Activated T-helper 2 cell treated with anti-CD3 and anti-CD28 coated beads, Interferon-gamma antibody, Interleukin-2, Interleukin-4, amounts not matched to agents 10 μg/mL and 5 μg/mL and 100 μg/mL, durations not matched to agents 14 hours and 24 hours and 36 hours (primary cell): ENCODE measurements at places on chromosomes 11 and 22.

GRCh38 chr11:65416841-65417701, 5.5 kb upstream of the NEAT1 start:
- no peak for DNase-seq

DNA sequence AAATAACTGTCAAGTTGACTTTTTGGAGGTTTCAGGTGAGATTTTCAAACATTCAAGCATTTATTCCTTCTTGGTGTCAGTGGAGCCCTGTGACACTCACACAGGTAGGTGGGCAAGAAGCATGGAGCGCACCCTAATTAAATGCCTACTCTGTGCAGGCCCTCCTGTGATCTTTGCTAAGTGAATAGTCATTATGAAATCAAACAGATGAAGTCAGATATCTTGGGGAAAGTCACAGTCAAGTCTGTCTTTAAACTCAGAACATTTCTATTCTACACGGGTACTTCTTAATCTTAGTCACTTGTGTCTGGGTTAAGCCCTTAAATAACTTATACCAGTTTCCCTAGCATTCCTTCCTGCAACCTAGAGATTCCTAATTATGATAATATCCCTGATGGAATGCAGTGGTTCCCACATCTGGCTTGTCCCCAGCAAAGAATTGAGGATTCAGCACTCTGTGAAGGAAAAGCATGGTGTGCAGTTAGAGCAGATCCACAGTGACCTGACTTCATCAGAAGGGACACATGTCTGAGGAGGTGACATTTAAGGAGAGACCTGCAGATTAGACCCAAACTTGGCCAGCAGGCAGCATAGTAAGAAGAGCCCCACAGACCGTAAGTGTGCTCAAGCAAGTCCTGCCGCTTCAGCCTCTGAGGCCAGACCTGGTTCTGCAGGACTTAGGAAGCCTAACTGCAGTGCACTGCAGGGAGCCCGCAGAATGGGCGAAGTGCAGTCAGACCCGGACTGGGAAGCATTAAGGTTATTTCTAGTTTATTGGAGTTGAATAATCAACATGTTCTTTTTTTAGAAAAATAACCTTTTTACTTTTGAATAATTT, 85.3 kb upstream of the GAL start:
- DNase-seq = no peak

DNA sequence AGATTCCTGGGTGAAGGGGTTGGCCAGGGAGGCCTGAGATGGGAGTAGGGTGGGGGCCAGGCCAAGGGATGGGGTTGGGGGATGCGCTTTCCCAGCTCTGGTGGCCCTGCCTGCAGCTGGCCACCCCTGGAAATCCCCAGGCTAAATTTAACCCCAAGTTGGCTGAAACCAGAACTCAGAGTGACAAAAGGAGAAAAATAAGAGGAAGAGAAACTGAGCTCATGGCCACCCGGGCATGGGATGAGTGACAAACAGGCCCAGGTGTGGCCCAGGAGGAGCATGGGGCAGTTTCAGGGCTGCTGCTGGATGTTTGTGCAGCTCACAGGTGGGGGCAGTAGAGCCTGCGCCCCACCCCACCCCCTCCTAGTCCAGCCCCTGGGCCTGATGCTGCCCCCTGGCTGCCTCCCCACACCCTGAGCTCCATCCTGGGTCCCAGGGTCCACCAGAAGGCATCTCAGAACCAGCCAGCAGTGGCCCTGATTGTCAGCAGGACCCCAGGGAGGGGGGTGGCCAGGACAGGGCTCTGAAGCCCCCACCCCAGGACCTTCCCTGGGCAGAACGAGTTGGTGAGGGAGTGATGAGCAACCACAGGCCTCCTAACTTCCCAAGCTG, 48.0 kb downstream of the IGLL5 start:
- DNase-seq = no peak

- DNase-seq = peak; percentile 19
These were observed 673.1 kb downstream of the KCNA4 start for GRCh38 chr11:29343465-29344333.

DNA sequence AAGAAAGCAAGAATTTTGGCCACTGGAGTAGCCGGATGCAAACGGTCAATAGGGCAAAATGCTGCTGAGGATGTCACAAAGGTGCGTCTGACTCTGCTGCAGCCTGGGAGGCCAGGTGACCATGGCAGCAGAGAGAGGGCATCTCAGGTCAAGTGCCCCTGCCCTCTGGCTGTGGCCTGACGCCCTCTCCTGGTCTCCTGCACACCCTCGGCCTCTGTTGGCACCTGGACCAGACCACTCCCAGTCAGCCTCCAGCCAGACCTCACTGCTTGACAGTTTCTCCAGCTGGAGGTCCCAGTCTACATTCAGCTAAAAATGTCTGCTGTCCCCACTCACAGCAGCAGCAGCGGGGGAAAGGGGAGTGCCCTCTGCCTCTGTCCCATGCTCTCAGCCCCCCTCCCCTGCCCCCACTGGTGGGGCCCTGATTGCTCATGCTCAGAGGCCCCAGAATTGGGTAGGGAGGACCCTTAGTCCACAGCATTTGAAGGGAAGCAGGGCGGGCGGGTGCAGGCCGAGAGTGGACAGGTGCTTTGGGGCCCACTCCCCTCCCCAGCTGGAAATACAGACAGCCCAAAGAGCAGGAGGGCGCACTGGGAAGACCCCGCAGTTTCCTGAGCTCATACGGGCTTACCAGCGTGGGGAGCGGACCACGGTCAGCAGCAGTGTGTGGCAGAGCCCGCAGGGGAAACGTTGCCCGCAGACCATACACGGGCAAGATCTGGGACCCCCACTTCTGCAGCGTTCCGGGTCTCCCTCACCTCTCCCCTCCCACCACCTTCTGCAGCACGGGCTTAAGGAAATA, 1.6 kb upstream of the BRSK2 start:
- DNase-seq = no peak

DNA sequence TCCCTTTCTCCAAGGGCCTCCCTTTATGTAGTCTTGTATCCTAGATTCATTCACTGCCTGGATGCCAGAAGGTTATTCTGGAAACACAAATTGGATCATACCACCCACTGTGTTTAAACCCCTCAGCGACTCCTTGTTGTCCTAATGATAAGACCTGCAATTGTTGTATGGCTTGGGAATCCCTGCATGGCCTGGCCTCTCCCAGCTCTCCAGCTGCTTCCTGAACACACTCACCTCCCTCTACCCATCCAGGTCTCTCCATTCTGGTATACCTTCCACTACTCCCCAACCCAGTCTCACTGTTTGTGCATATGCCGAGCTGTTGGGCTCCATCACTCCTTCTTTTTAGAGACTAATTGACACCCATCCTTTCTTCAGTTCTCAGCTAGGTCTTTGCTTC, 124.3 kb upstream of the ALX4 start:
- no peak for DNase-seq

DNA sequence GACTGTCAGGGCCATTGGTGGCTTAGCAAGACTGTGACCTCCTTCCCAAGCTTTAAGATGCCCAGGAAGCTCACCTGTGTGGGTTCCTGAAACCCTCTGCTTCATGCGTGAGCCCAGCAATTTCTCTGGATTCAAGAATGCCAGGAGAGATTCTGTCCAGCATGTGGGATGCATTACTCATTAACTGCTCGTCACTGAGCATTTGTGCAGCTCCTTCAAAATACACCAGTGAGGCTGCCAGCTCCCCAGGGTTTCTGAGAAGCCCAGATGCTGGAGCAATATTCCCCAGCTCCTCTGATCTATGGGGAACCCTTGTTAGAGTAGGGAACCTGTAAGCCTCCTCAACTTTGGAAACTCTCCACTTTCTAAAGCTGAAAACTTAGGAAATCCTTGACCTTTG, 126.5 kb downstream of the CHST1 start:
- no peak for DNase-seq

- no peak for DNase-seq
These were observed 19.7 kb downstream of the CTR9 start for GRCh38 chr11:10770626-10771254.

DNA sequence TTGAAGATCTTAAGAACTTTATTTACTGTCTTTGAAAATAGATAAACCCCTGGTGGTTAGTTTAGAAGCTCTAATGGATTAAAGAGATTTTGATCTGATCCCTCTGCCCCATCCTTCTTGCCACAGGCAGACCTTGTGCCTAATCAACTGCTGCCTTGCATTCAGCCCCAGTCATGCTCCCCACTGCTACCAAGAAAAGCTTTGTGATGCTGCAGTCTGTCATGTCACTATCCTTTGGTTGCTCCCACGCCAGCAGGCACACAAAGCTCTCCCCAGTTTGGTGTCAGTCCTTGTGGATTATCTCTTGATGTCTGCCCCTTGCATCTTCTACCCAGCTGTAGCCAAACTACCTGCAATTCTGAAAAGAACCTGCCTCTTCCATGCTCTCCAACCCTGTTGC, 112.2 kb downstream of the MTNR1B start:
- DNase-seq = no peak

DNA sequence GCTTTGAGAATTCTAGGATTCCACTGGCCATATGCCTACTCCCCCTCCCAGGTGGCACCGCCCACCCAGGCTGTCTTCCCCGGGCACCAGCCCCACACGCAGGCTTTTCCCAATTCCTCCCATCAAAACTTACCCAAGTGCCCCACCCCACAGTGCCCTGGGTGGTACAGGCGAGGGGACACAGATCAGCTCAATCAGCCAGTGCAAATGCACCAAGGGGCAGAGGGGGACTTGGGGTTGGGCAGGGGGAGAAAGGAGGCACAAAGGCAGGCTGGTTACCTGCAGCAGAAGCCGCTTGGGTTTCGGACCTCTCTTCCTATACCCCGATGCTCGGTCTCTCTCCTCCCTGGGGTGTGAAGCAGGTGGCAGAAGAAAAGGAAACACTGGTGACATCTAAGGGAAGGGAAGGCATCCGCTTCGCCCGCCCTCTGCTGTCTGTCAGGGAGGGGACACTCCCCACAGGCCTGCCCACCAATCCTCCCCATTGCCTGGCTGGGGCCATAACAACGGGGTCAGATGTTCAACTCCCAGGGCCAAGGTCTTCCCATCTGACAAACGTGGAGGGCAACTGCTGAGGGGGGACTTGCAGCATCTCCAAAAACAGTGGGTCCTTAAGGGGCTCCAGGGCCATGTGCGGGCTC, 14.0 kb downstream of the CBX7 start:
- DNase-seq = no peak

GRCh38 chr11:23423104-23423503, 562.8 kb upstream of the CCDC179 start:
- no peak for DNase-seq

- DNase-seq = no peak
These were observed 97.7 kb downstream of the ARFGAP2 start for GRCh38 chr11:47078751-47079521.

GRCh38 chr11:63816166-63816565, 2.9 kb downstream of the SPINDOC start:
- DNase-seq = no peak

DNA sequence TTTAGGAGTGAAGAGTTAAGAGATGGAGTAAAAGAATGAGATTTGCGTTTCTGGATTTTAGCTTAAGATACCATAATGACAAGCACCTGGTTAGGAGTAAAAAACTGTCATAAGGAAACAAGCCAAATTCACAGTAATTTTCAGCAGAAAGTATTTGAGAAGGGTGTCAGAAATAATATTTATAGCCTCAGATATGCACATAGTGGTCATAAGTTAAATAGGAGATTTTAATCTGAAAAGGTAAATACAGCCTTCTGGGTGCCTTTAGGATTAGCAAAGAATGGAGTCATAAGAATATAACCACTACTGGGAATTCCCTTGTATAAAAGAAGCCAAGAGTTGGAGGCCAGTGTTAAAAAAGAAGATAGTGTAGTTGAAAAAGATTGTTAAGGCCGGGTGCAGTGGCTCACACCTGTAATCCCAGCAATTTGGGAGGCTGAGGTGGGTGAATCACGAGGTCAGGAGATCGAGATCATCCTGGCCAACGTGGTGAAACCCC, 160.1 kb downstream of the SWAP70 start:
- no peak for DNase-seq

DNA sequence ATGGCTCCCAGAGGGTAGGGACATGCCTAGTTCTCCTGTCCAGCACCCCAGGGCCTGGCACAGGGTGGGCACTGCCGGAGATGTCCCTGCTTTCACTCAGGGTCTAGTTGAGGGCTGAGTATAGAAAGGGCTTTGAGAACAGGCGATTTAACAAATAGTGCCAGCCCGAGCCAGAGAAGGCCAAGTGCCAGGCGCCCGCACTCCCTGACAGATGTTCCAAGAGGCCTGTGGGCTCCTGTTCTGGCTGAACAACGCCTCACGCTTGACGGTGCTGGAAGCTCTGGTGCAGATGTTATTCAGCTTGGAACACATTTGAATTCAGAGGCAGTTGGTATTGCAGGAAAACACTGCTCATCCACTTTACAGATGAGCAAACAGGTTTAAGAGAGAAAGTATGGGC, 46.5 kb downstream of the NFAM1 start:
- DNase-seq = no peak

- no peak for DNase-seq
These were observed 235.9 kb upstream of the DDI1 start for GRCh38 chr11:103800406-103801114.

GRCh38 chr11:33942954-33943353, 51.1 kb upstream of the LMO2 start:
- no peak for DNase-seq

DNA sequence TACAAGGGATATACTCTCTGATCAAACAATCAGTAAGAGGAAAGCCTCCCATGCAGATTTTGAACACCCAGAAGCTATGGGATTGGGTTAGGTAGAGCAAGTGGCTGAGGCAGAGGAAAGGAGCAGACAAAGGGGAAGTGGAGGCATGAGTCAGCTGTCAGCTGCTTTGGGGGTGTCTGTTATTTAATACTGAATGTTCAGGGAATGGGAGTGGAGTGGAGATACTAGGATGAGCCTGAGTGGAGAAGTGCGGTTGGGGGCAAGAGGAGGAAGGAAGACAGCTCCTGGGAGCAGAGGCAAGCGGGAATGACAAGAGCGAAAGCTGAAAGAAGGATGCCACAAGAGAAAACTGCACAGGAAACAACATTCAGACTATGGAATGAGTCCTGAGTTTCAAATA, 22.7 kb upstream of the TMPRSS5 start:
- DNase-seq = no peak

DNA sequence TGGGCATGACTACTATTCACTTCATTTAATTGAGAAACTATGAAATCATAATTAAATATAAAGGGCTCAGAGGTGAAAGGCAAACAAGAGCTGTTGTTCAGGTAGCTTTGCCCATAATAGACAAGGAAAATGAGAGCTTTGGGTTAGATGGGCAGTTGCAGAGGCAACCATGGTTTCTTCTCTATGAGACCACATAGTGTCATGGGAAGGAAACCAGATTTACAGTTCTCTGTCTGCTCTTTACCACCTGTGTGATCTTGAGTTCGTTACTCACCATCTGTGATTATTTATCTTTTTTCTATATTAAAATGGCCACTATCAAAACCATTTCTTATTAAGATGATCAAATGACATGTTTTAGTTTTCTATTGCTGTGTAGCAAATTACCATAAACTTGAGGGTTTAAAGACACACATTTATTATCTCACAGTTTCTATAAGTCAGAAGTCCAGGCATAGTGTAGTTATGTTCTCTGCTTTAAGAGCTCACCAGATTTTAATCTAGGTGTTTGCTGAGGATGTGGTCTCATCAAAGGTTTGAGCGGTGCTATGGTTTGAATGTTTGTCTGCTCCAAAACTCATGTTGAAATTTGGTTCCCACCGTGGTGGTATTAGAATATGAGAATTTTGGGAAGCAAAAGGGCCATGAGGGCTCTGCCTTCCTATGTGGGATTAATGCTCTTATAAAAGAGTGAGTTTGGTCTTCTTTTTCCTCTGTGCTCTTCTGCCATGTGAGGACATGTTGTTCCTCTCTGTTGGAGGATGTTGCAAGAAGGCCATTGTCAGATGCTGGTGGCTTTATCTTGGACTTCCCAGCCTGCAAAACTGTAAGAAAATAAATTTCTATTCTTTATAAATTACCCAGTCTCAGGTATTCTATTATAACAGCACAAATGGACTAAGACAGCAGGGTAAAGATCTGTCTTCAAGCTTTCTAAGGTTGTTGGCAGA, 38.2 kb downstream of the OR2AG2 start:
- no peak for DNase-seq
